ENCODE measurements at places on chromosomes 6 and 20.
A peak's percentile ranks its signal among the peaks of the same experiment; 100 is the strongest.

GRCh38 chr20:58546756-58547622 lies 31.8 kb upstream of the APCDD1L start:
- DNase-seq, result no peak

- peak; percentile 32 for DNase-seq
Observed at GRCh38 chr6:119312875-119313338, 36.7 kb downstream of the MAN1A1 start.

DNA sequence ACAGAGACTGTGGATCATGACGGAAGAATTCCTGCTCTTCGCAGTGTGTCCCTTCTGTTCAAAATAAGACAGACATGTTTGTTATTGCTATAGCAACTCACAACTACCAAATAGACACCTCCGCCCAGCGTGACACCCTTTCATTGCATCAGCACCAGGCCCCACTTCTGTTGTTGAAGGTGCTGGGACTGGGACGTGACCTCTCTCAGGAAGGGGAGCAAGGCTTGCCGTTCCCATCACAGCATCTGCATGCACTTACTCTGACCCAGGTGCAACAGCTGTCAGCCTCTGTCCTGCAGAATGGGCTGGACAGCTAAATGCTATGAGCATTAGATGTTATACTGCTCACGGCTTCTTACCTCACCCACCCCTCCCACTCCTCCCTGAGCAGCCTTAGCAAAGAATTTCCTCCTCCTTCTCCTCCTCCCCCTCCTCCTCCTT lies 94.1 kb downstream of the DACT2 start:
- no peak for DNase-seq

GRCh38 chr6:150535151-150535804 lies 64.4 kb upstream of the PLEKHG1 start:
- no peak for DNase-seq
